ENCODE measurements at places on chromosomes 6 and 20.

DNA sequence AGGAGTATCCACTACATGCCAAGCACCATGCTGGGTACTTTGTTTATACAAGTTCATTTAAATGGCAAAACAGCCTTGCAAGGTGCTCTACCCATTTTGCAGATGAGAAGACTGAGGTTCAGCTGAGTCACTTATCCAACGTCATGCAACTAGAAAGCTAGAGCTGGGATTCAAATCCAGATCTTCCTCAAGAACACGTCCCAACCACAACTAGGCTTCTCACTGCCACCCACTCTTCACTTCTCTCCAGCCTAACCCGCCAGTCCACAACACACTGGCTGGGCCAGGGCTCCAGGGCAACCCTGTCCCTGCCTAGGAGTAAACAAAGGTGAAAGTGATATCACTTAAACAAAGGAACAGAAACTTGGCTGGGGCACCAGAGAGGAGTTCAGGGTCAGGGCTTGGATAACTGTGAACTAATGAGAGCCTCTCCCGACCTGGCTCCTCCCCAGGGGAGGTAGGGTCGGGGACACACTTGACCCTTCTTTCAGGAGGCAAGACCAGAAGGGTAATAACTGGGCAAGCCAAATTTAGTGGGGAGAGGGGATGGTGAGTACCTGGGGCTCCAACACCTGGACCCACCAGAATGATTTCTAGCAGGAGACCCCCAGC, 7.9 kb downstream of the SDC4 start:
- DNase-seq = no peak

DNA sequence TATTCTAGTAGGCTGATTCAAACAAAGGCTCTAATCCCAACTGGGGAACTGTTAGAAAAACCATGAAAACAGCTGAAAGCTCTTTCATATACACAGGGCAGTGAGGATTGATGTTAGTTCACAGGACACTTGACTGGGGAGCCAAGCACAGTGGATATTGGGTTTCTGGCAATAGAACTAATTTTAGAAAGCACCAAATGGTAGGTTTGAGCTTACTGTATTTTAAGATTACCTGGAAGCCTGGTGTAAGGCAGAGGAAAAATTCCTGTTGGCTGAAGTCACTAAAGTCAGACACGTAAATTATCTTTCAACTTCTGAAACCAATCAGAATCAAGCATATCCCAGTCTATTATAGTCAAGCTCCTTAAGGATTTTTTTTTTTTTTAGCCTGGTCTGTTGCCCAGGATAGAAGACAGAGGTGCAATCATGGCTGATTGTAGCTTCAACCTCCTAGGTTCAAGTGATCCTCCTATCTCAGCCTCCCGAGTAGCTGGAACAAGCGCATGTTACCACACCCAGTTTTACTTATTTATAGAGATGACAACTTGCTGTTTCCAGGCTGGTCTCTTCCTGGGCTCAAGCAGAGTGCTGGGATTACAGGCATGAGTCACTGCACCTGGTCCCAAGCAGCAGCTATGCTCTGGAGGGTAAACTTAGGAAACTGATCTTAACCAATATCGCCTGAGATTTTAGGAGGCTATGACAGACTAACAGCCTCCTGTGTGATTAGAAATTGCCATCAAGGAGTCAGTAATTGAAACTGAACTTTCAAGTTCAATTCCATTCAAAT, 32.5 kb upstream of the SYNCRIP start:
- DNase-seq = no peak

DNA sequence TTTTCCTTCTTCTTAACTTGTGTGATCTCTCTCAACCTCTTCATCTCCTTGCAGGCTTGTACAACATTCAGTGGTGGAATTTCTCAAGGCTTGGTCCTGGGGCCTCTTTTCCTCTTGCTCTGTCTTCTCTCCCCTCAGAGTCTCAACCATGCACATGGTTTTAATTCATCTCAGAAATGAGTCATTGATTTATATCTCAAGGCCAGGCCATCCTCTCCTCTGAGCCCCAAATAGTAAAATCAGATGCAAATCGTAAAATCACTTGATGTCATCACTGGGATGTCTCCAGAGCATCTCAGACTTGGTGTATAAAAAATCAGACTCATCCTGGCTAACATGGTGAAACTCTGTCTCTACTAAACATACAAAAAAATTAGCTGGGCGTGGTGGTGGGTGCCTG, 85.0 kb downstream of the FNDC1 start:
- DNase-seq = no peak

DNA sequence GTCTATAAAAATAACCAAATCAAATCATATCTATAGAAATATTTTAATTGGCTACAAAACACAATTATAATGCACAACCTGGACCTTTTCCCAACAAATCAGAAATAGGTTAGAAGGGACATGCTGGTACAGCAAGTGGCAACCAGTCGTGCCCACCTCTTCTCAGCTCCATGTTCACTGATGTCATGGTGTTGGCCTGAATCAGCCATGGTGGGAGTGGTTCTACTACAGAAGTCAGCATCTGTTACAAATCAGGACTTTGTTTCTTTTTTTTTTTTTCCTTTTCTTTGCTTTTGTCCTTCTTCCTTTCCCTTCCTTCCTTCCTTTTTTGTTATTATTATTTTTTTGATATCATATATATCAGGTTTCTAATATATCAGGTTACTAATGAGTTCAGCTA, 91.2 kb downstream of the RALGAPA2 start:
- no peak for DNase-seq

- no peak for DNase-seq
These were observed 74.5 kb downstream of the SSR1 start for GRCh38 chr6:7238526-7238899.

DNA sequence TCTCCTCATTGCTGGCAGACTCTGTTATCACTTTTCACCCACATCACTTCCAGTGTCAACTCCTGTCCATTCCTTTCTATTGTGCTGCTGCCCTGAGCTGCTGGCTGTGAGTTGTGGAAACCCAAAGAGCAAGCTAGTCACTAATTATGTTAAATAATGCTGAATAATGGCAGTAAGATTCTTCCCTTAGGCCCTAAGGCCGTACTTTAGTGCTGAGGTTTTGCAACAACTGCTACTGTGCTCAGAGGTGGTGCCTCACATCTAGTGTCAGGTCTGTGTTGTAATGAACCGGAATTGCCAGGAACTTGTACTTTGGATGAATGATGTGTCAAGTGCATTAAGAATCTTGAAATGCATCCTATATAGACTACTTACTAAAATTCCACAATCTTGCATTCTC, 372.2 kb upstream of the RNF217 start:
- DNase-seq = no peak

- DNase-seq = peak; percentile 29
These were observed 468.3 kb downstream of the CDC5L start for GRCh38 chr6:44855562-44856411.

DNA sequence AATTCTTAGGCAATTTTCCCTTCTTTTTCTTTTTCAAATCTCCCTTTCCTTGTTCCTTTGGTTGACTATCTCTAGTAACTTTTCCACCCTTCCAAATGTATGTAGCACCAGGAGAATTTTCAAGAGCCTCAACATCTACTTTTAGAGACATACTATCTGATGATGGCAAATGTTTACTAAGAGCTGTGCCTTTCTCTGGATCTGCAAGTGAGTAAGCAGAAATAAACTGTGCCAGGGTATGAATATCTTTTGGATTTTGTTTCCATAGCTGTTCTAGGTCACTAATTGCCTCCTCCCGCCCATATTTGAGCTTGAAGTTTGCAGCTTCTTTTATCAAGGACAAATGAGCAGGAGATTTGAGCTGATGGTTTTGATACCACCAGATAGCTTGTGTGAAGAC, 69.5 kb downstream of the GTF2H5 start:
- no peak for DNase-seq

DNA sequence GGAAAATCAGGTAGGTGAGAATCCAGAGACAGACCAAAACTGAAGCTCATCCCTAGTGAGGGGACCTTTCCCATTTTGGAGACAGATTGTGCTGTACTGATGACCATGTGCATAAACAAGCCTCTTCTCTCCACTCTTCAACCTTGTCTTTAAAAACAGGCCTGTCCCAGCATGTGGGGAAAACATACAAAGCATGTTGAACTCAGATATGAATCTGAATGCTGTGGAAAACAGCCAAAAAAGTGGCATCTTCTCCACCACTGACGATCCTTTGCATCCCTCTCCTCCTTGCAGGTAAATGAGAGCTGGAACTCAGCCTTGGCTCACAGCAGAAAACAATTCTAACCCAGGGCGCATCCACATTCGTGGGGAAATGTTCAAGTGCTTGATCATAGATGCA, 123.7 kb upstream of the FOXQ1 start:
- no peak for DNase-seq

DNA sequence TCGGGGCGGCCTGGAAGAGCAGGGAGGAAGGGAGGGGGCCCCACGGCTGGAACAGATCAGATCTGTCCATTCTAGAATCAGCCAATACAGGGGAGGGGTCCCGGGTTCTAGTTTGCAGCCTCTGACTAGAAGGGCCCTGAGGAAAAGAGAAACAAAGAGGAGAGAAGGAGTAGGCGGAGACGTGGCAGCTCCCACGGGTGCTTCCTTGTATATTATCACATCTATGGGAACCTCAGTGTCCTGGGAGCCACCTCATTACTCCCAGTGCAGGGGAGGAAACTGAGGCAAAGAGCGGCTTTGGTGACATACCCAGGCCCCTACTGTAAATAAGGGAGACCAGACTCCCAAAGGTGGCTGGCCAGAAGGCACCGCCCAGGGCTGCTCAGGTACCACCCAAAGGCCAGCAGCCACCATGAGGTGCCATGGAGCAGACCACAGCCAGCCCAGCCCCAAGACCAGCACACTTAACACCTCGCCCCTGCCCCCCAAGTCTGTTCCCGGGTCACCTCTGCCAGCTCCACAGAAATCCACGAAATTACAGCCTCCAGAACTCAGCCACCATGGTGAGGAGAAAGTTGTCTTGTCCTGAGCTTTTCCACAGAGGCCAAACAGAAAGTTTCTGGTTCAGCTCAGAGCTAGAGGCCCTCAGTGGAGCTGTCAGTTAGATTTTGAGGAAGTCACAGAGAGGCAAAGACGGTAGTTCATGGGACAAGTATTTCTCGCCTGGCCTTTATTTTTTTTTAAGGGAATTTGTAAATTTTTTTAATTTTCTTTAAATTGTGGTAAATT, 2.1 kb downstream of the ZC3H12D start:
- DNase-seq = no peak

- DNase-seq = no peak
These were observed 342.4 kb upstream of the ARID1B start for GRCh38 chr6:156434795-156435190.

- no peak for DNase-seq
These were observed 1.6 kb upstream of the LY86 start for GRCh38 chr6:6586671-6587526.

DNA sequence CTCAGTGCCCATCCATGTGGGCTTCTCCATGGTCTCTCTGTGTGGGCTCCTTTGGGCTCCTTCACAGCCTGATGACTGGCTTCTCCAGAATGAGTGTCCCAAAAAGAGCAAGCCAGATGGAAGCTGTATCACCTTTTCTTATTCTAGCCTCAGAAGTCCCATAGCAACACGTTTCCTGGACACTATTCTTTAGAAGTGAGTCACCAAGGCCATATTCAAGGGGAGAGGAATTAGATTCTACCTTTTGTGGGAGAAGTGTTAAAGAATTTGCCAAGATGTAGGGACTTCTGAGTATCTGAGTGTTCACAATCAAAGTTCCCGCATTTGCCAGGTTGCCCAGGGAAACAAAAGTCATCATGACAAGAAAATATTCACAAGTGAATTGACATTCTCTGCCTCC, 20.7 kb upstream of the TBC1D22B start:
- no peak for DNase-seq

DNA sequence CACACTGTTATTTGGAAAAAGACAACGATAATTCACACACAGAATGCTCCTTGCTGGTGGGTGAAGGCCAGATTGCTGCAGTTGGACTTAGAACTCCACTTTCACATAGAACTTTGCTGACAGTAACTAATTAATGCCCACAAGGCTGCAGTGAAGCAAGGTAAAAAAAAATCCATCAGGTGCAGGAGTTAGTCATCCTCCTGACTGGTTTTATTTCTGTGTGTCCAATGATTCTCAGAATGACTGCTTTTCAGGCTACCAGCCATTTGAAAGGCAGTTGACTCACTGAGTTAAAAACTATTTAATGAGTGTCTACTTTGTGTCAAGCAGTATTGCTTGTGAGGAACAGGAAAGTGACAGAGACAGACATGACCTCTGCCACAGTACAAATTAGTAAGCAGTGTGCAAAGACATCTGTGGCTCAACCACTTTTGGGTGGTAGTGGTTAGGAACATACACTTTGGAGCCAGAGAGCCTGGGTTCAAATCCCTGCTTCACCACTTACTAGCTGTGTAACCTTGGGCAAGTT, 41.9 kb downstream of the ELOVL5 start:
- no peak for DNase-seq

DNA sequence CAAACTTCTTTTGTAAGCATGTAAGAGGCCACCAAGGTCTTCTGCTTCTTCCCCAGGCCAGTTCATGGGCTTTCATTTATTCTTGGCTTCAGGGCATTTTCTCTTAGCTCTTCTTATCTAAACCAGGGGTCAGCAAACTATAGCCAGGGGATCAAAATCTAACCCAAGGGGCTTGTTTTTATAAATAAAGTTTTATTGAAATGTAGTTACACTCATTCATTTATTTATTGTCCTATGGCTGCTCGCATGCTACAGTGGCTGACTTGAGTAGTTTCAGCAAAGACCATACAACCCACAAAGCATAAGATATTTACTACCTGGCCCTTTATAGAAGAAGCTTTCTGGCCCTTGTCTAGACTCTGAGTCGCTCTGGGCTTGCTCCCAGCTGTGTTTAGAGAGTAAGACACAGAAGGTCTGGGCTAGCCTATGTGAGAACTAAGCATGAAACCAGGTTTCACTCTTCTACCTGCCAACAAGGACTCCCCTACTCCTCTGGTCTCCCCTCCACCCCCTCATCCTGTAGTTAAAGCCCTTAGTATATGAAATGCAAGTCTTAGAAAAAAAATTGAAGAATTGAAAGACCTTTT, 43.2 kb downstream of the KHDC1L start:
- DNase-seq = no peak

DNA sequence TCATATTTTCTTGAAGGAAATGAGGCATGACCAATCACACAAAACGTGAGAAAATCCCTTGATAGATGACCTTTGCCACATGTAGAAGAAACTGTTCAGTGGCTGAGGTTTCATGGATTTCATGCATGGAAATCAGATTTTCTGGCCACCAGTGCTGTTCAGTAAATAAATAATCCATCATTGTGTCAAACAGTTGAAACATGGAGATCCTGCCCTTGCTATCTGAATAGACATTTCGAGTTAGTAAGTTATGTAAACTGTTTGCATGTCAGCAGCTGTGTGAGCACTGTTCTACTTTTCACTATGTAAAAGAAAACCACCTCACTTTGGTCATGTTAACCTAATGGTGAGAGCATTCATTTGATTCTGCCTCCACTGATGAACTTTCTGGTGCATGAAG, 793.9 kb upstream of the EPHA7 start:
- DNase-seq = no peak

DNA sequence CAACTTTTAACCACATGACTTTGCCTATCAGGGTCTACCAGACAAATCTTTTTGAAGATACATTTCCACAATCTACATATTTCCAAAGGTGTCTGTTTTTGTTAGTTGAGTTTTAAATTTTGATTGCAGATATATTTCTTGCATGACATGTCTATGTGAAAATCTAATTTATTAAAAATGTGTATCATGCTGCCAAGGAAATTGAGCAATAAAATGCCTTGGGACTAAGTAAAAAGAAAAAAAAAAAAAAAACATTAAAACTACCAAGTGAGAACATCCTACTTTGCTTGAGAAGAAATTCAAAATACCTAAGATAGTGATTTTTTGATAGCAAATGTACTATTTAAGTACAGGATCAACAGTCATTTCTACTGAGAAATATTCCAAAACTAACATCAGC, 17.7 kb downstream of the SLC17A5 start:
- DNase-seq = no peak
